ENCODE measurements at places on chromosomes 6 and 20.

GRCh38 chr20:43187476-43188233 is 2.1 kb downstream of the PTPRT start:
- peak; percentile 38 for DNase-seq

GRCh38 chr6:102066301-102066700 is 672.8 kb downstream of the GRIK2 start:
- no peak for DNase-seq

GRCh38 chr6:20922743-20923142 is 388.5 kb downstream of the CDKAL1 start:
- DNase-seq = no peak

GRCh38 chr6:145015739-145016558 is 719.4 kb downstream of the EPM2A start:
- no peak for DNase-seq
